ENCODE measurements at places on chromosomes 11 and 22.

DNA sequence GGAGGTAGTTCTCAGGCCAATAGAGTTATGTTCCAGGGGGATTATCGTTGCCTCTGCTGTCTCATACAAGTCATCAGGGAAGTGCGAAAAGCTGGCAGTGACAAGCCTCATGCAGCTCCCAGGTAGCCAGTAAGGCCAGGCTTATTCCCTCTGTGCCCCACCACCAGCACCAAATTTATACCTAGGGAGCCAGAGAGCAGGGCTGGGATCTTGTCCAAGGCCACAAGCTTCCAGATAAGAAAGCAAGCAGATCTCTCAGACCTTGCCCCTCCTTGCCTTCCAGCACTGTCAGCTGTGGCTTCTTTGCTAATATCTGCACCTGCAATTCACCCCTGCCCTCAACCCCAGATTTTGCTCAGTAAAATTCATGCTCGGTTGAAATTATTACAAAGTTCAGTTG, 206.3 kb upstream of the FAT3 start:
- DNase-seq, result no peak

- no peak for DNase-seq
These were observed 803.5 kb downstream of the BRD1 start for GRCh38 chr22:49023879-49024774.

- DNase-seq, result no peak
These were observed 44.7 kb upstream of the CXCR5 start for GRCh38 chr11:118838905-118839553.

DNA sequence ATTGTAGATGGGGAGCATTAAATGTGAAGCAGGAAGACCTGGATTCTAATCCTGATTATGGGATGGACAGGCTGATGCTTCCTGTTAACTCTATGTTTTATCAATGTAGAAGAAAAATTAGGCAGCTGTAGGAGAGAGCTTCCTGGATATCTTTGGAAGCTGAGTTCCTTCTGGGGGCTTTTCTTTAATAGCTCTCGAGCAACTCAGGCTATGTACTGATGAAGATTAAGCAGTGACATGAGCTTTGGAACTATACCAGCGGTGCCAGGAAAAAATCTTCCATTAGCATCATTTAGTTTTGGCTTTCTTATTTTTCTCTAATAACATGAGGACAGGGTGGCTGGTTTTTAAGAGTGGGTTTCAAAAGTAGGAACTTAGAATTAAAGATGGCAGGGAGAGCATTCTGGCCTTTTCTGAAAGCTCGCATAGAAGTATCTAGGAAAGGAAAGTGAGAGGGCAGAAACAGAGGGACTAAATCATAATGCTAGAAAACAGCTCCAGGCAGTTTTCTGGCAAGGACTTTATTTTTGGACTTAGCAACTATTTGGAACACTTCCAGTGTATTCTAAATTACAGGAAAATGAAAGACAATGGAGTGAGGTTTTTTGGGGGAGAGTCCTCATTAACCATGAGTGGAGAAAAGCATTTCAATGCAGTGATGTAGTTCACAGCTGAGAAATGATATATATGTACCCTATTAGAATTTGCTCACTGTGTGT, 69.2 kb upstream of the RRM1 start:
- peak; percentile 80 for DNase-seq

GRCh38 chr11:43518408-43519160, 159.9 kb downstream of the TTC17 start:
- DNase-seq, result no peak

GRCh38 chr11:76347466-76347865, 33.5 kb downstream of the THAP12 start:
- DNase-seq, result no peak

DNA sequence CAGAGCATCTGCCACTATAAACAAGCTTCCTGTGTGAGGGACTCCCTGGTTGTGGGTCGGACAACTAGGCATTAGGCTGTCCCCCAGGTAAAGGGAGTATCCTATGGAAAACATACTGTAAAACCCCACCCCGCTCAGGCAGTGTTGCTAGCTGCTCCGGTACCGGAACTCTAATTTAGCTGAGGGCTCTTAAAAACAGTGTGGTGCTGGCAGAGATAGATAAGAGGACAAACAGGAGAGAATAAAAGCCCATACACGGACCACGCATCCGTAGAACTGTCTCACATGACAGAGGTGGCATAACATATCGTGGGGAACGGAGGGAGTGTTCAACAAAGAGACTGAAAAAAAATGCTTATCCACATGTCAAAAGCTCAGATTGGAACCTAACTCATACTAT, 3.4 kb upstream of the MOGAT2 start:
- no peak for DNase-seq

Measured in stomach (tissue), 19 donors.